Sigmoid colon (tissue), 7 donors: ENCODE measurements at places on chromosomes 13 and 19. TPM values are rescaled to one million over a fixed set of nuclear protein-coding genes. Genes with fewer than 3 reads are reported as not detected.

- DNase-seq = no peak
Observed at GRCh38 chr13:23323946-23324709, 109.4 kb downstream of the SACS start.

OR10H4 gene
- total RNA-seq = not detected

DNA sequence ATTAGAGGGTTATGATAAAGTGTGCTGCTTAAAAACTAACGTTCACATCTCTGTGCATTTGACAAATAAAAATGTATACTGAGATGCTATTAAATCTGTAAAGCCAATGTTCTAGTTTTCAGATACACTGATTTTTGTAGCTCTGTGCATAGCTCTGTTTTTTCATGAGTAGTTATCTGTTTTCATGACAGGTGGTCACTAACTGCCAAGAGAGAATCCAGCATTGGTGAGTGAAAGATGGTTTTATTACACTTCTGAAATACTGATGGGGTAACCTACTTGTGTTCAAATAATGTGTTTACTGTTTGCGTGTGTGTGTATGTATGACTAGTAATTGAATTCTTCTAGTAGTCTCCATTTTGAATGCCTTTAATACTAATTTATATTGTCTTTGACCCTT is 29.0 kb downstream of the URI1 start:
- DNase-seq = no peak

GRCh38 chr19:16540948-16541347 is 1.3 kb downstream of the CHERP start:
- no peak for DNase-seq

DNA sequence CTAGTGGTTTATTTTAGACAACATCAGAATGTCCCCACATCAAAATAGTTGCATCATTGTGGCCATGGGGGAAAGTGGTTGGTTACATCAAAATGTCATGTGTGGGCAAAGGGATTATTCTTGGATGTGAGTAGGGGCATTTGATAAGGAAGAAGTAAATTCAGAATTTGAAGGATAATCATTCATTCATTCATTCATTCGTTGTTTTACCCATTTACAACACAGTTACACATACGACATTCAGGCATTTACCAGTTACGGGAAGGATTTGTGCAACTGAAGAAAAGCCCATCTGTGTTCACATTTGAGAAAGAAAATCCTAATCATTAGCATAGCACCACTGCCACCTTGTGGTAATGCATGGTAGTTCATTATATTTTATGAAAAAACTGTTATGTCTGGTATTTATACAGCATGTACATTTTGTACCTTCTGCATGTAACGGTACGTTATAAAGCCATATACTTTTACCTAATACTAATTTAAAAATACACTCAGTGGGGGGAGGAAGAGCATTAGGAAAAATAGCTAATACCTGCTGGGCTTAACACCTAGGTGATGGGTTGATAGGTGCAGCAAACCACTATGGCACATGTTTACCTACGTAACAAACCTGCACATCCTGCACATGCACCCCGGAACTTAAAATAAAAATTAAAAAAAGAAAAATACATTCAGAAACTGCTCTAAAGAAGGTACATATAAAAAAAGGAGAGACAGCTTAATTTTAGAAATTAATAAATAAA is 62.1 kb downstream of the DGKH start:
- no peak for DNase-seq

DNA sequence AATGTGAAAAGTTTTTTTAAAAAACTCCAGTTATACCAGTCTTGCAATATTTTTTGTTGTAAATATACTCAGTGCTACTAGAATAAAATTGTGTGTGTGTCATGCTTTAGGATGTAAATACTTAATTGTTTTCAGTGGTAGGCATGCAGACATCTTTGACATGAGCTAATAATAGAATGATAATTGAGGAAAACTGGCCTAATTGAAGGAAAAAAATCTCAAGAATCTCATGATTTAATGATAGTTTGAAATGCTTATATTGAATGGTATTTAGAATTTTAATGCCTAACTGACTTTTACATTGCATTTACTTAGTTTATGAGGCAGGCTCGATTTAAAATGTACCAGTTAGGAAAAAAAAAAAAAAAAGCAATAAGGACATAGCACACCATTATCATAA is 3.2 kb upstream of the MAB21L1 start:
- DNase-seq = no peak

ZNF549 gene
- 6.4 TPM for total RNA-seq

DNA sequence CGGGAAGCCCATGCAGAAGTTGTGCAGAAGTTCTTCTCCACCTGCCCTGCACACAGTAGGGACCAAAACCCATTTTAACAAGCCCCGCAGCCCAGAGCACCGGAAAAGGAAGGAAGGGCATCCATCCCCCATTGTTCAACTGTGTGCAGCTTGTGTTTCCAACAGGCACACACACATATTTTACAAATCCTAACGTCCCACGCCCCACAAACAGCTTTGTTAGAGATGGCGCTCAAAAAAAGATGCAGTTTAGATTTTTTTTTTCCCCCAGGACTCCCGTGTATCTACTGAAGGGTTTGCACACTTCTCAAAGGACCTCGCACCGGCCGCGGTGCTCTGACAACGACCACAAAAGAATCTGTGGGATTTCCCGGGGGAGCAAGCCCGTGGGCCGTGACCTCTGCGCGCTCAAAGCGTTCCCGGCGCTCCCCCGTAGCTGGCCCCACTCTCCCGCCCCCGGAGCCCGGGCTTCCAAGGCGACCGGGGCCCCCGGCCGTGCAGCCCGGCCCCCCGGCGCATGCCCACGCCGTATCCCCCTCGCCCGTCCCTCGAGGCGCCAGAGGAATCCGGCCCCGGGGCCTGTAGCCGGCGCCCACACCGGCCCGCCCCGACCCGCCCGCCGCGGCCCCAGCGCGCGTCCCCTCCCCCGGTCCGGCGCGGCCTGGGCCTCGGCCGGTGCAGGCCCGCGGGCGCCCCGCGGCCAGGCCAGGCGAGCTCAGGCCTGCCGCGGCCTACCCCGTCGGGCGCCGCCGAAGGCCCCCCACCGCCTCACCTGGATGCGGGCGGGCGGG is 523 bp downstream of the ELAVL1 start:
- DNase-seq = no peak
